ENCODE measurements at places on chromosomes 1 and 21.
A peak's percentile ranks its signal among the peaks of the same experiment; 100 is the strongest.

GRCh38 chr1:170027760-170028159 lies 46.7 kb downstream of the KIFAP3 start:
- peak; percentile 6 for DNase-seq

- DNase-seq, result no peak
Measured at GRCh38 chr1:44413740-44414139, 8.7 kb downstream of the RNF220 start.

- DNase-seq, result no peak
Measured at GRCh38 chr1:68049941-68050878, at the start of gene DIRAS3. TSS of gene DIRAS3 (minus strand) at chr1:68050627. CDS start at chr1:68047297, 3,330 bp downstream.

DNA sequence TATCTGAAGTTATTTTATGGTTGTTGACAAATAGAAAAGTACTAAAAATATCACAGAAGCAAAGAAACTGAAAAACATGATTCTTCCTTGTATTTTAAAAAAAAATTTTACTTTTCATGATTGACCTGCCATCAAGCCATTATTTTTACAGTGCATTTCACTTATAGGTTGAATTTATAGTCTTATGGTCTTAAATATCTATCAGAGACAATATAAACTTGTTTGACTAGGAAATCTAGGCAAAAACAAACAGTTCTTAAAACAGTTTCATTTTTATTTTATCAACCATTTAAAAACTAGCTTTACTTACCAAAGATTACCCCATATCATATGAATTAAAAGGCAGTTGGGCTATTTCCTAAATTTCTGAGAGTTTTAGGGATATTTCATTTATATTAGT lies 59.2 kb downstream of the SLC16A1 start:
- no peak for DNase-seq

GRCh38 chr1:23837908-23838307 lies 12.7 kb upstream of the HMGCL start:
- no peak for DNase-seq

DNA sequence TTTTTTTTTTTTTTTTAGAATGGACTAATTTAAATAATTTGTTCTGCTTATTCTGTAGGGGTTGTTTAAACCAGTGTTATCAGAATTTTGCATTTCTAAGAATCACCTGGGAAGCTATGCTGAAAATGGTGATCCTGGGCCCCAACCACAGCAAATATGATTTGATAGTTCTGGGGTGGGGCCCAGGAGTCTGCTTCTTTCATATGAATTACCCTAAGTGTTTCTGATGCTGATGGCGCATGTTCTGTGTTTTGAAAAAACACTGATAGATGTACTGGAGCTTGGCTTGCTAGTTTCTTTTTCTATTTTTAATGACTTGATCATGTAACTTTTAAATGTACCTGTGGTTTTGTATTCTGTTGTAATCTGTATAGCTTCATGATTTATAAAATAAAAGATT lies 89.3 kb downstream of the CDC14A start:
- no peak for DNase-seq

GRCh38 chr21:36725793-36726386 lies 27.0 kb downstream of the SIM2 start:
- no peak for DNase-seq

DNA sequence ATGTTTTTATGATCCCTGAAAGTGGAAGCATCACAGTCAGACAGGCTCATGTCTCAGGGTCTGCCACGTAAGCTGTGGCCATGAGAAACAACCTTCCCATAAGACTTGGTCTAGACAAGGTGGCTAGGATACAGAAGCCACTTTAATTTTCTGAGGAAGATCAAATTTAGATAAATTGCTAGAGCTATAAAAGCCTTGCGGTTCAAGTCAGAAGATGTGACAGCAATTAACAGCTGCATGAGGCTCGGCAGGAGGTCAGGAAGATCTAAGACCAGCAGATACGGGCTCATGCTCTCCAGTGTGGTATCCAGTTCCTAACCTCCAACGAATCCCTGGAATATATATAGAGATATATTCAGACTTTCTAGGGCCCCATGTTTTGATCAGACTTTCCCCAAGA lies 577.1 kb downstream of the PLPP3 start:
- DNase-seq, result no peak

GRCh38 chr1:198449261-198449660 lies 91.2 kb downstream of the ATP6V1G3 start:
- DNase-seq, result no peak

- DNase-seq, result no peak
Measured at GRCh38 chr21:31606081-31606874, 53.2 kb upstream of the SOD1 start.

DNA sequence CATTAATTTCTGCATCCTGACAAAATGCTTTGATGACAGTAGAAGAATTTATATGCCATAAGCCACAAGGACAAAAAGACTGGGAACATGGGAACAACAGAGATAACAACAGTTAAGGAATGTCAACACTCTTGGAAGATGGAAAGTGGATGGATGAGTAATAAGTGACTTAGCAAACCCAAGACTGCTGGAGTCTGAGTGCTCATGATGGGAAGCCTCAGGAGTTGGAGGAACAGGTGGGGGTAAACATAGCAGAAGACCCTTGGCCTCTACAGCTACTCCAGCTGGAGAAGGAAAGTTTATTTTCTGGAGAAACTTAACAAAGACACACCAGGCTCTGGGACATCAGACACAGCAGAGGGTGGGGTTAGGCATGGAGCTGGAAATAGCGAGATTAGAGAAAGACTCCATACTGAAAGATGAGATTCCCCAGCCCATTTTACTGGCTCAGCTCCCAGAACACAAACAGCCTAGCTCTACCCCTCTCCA lies 13.6 kb downstream of the G0S2 start:
- no peak for DNase-seq

GRCh38 chr1:88088481-88088880 lies 595.6 kb upstream of the PKN2 start:
- no peak for DNase-seq

- DNase-seq, result no peak
Measured at GRCh38 chr1:200739702-200740570, 1.2 kb downstream of the CAMSAP2 start.

GRCh38 chr1:151990856-151991198 lies 2.8 kb downstream of the S100A10 start:
- no peak for DNase-seq

DNA sequence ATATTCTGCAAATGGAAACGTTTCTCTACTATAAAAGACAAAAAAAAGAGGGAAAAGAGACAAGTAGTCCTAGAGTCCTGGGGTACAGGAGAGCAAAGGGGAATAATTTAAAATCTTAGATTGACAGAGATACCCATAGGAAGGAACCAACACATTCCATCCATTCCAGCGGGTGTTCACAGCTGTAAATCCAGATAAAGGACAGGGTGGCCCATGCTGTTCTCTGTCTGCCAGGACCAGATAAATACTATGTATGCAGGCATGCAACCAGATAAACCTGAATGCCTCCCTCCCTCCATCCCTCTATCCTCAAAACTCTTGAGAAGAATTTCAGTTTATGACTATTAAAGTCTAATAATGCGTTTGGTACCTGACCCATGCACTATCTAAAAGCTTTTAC lies 131.8 kb downstream of the PTPN14 start:
- no peak for DNase-seq

- no peak for DNase-seq
Measured at GRCh38 chr1:184615301-184615700, 139.4 kb downstream of the EDEM3 start.

DNA sequence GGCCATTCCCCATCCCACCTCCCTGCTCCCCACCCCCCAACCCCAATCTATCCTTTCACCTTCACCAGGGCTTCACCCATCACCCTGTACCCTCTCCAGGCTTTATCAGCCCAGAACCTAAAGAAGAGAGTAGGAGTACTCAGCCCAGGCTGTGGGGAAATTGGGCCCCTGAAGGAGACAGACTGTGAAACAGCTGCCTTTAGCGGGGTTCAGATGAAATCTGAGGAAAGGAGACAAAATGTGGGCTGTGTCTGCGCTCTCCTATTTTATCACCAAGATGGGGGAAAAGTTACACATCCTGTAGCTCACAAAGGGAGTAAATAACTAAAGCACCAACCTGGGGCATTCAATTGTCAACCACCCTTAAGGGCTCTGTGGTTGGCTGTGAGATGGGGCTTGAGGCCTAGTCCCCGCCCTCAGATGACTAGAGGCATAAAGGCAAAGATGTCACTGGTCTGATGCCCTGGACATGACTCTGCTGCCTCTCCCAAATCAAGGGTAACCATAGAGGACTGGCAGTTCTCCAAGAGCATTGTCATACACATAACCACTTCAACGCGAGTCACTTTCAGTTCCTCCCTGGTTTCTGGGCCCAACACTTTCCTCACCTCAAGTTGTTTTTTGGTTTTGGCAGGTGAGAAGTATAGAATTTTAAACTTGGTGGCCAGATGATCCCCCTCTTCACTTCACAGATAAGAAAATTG lies 30.0 kb downstream of the SLC27A3 start:
- DNase-seq, result no peak

DNA sequence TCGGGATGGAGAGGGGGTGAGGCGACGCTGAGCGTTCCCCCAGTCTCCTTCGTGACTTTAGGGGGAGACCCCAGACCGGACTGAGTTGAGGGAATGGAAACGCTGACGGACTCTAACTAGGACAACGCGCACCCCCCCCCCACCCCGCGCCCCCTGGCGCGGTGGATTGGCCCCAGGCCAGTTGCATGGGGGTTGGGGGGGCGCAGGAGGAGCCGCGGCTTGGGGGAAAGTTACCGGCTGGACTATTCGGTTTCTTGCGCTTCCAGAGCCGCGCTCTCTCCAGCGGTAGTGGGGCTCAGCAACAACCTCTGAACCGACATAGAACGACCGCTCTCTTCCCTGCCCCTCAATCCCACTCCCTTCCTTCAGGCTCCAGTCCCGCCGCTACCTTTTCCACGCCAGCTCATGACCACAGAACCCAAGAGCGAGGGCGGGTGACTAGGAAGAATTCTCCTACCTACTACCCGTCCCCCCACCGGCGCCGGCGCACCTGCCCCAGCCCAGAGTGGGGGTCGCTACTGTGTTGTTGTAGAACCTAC lies 694 bp downstream of the ZBTB7B start:
- no peak for DNase-seq

- DNase-seq, result no peak
Measured at GRCh38 chr1:36906555-36906954, 127.8 kb downstream of the GRIK3 start.

GRCh38 chr1:30609999-30610345 lies 113.4 kb downstream of the MATN1 start:
- DNase-seq, result no peak

DNA sequence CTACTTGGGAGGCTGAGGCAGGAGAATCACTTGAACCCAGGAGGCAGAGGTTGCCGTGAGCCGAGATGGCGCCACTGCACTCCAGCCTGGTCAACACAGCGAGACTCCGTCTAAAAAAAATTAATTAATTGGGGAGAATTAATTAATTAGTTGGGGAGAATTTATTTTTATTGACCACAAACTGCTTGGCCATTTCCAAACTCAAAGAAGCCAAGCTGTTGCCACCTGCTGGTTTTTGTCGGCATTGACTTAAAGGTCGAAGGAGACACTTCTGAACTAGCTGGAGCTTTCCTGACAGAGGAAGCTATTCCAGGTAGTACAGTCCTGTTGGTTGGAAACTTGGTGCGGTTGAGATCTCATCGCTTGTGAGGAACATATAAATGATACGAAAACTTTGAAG lies 13.1 kb downstream of the MAP1LC3C start:
- DNase-seq, result no peak

DNA sequence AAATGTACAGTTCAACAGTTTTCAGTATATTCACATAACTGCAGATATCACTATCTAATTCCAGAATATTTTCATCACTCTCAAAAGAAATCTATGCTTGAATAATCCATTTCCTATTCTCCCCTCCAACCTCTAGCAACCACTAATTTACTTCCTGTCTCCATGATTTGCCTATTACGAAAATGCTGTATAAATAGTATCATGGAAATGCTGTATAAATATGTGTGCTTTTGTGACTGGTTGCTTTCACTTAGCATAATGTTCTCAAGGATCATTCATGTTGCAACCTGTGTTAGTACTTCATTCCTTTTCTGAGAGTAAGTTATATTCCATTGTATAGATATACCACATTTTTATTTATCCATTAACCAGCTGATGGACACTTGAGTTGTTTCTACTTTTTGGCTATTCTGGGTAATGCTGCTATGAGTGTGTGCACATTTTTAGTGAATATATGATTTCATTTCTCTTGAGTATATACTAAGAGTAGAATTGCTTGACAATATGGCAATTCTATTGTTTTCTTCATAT lies 115.6 kb downstream of the TNFSF18 start:
- no peak for DNase-seq

- DNase-seq, result no peak
Measured at GRCh38 chr1:168121401-168122011, 15.2 kb downstream of the GPR161 start.

- DNase-seq, result no peak
Measured at GRCh38 chr21:35908311-35909078, 151.8 kb downstream of the SETD4 start.

DNA sequence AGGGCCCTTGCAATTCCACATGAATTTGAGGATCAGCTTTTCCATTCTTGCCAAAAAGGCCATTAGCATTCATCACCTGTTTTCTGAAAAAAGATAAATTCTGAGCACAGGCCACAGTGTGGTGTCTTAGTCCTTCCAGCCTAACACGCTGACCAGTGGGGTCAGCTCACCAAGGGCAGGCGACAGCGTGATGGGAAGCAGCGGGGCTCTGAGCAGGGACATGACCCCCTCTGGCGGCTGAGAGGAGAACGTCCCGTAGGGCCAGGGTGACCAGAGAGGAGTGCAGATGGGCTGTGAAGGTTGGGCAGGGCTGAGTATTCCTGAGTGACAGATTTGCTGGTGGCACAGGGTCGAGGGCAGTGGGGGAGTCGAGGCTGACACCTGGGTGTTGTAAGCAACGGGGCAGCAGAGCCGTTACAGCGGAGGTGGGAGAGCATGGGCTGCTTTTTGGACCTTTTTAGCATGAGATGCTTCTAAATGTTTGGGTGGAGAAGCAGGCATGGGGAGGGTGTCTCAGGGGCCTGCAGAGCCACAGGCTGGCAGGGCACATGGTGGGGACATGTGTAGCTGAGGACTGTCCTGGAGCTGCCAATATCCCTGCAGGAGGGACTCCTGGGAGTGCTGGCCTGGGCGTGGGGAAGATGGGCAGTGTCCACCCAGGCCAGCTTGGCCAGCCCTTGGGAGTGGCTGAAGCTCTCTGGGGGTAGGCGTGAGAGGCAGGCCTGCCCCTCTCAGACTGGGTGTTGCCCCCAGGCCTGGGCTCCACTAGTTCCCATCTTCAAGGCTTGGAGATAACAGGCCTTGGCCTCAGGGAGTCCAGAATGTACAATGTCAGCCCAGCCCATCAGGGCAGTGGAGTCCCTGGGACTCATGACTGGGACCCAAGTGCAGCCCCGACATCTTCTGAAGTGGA lies 8.6 kb upstream of the CALML6 start:
- peak; percentile 24 for DNase-seq

- no peak for DNase-seq
Measured at GRCh38 chr1:61276246-61276645, 193.9 kb downstream of the NFIA start.

Measured in T-helper 2 cell (primary cell).